ENCODE measurements at places on chromosomes 3 and 15.

- H3K36me3 ChIP-seq: no peaks in the 10 kb centered on the region
- no peak for DNase-seq
- no peak overlapping the region for H3K27ac ChIP-seq
- H3K4me1 ChIP-seq: no peaks in the 10 kb centered on the region
These were observed 477.9 kb upstream of the NECTIN3 start for GRCh38 chr3:110593749-110594148.

GRCh38 chr3:53155760-53156159 lies 5.2 kb upstream of the PRKCD start:
- H3K27me3 ChIP-seq: no peaks in the 10 kb centered on the region
- H3K36me3 ChIP-seq: no peaks in the 10 kb centered on the region
- H3K4me3 ChIP-seq: no peak overlapping the region
- DNase-seq: peak; percentile 98
- peaks cover 87% of the 10 kb centered on the region for H3K4me1 ChIP-seq

- H3K4me3 ChIP-seq: no peak overlapping the region
- no peaks in the 10 kb centered on the region for H3K4me1 ChIP-seq
- H3K27me3 ChIP-seq: no peaks in the 10 kb centered on the region
- H3K36me3 ChIP-seq: no peaks in the 10 kb centered on the region
These were observed 97.5 kb downstream of the PLSCR2 start for GRCh38 chr3:146371902-146372301.

DNA sequence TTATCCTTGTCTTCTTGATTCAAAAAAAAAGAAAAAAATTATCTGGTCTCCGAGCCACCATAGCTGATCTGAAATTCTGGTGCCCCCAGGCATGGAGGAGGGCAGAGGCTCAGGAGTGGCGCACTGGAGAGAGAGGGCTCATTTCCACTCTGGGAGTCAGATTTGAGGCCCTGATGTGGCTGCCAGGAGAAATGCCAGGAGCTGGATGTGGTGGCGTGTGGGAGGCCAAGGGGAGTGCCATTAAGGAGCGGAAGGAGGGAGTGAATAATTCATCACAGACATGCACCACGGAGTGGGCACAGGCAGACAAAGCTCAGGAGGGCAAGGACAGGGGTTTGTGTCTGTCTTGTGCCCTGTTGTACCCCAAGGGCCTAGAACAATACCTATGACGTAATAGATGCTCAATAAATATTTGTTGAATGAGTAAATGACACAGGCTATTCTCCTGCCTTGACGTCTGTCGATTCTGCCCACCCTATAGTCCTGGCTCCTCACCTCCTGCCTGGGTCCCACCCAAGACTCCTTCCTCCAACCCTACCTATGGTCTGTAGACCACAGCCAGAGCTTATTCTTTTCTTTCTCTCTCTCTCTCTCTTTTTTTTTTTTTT lies 12.0 kb upstream of the GRIP2 start:
- H3K4me1 ChIP-seq: peaks cover 9% of the 10 kb centered on the region
- H3K36me3 ChIP-seq: no peaks in the 10 kb centered on the region

- DNase-seq: no peak
- no peak overlapping the region for H3K4me3 ChIP-seq
- H3K27ac ChIP-seq: no peak overlapping the region
These were observed 102.3 kb downstream of the ZPLD1 start for GRCh38 chr3:102537123-102537522.
